ENCODE measurements at places on chromosomes 5 and 9.

DNA sequence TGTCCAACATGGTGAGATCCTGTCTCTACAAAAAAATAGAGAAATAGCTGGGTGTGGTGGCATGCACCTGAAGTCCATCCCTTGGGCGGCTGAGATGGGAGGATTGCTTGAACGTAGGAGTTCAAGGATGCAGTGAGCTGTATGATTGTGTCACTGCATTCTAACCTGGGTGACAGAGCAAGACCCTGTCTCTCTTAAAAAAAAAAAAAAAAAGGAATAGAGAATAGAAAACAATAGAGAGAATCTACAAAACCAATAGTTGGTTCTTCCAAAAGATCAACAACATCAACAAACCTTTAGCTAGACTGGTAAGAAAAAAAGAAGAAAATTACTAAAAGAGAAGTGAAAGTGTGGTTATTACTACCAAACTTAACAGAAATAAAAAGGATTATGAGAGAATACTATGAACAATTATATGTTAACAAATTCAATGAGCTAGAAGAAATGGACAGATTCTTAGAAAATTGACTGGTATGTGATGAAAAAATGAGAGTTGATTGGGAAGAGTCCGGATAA lies 8.1 kb upstream of the SLC38A9 start:
- DNase-seq: no peak

DNA sequence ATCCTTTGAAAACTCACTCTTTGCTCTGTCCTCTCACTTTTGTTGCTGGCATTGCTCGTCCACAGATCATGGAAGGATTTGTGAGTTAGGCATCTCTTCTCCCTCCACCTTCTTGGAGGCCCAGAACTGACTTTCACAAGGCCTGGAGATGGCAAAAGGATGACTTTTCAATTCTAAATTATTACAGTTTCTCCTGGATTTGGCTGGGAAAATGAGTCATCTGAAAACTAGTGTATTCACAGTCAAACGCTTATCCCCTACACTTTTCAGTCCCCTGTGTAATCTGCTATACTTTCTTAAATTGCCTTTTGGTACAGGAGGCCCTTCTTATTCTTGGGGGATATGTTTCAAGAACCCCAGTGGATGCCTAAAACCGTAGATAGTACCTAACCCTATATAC lies 35.6 kb downstream of the ADRA1B start:
- DNase-seq: no peak

DNA sequence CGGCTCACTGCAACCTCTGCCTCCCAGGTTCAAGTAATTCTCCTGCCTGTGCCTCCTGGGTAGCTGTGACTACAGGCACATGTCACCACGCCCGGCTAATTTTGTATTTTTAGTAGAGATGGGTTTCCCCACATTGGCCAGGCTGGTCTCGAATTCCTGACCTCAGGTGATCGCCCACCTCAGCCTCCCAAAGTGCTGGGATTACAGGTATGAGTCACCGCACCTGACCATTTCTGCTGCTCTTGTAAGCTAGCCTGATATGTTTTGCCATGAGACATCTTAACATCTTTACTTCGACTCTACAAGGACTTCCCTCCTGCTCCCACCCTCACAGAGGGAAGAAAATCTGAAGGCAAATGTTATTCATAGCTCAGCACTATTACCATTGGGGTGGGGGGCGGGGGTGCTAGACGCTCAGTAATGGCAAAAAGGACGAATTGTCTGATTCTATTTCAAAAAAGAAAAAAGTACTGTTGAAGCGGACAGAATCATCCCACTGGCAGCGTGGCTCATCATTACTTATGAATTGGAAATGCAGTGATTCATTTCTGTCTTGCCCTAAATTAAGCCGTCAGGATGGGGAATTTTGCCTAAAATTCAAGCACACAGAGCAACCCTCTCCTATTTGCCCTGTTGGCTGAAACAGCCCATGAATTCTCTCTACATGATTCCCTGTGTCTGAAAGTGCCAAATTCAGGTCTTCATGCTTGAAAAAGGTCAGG lies 46.4 kb upstream of the WWC1 start:
- no peak for DNase-seq

DNA sequence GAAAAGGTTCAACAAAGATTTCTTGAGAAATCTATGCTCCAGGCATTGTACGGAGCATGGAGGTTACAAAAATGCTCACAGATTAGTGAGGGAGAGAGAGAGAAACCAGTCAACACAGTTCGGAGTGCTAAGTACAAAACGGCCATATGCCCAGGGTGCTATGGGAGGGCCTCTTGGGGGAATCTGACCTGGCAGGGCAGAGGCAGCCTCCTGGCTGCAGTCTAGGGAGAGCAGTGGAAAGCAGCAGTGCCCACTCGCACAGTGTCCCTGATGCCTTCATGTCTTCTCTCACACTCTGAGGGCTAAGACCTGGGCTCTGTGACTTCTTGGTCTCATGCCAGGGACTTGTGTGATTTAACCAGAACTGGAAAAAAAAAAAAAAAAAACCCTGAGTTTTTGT lies 29.8 kb upstream of the SMC5 start:
- DNase-seq: no peak

GRCh38 chr5:160496334-160496733 lies 74.7 kb downstream of the PTTG1 start:
- DNase-seq: no peak
